Glutamatergic neuron (in vitro differentiated cells): ENCODE measurements at places on chromosomes 3 and 15. TPM values are rescaled to one million over a fixed set of nuclear protein-coding genes. Genes with fewer than 3 reads are reported as not detected.

GRCh38 chr15:98647026-98647773 lies 1.1 kb upstream of the IGF1R start:
- DNase-seq, result peak; percentile 85

Gene CILP
- 0.12 TPM for total RNA-seq

GRCh38 chr3:134790065-134790464 lies 5.0 kb upstream of the EPHB1 start:
- DNase-seq, result no peak

- no peak for DNase-seq
Measured at GRCh38 chr15:51781506-51781905, 30.1 kb downstream of the TMOD2 start.

- no peak for DNase-seq
Measured at GRCh38 chr3:197376020-197376419, 77.6 kb upstream of the DLG1 start.

- no peak for DNase-seq
Measured at GRCh38 chr3:168548719-168549118, 453.0 kb upstream of the GOLIM4 start.

Gene SEMA5B
- total RNA-seq, result 61.1 TPM

GRCh38 chr15:60022379-60022741 lies 18.2 kb downstream of the FOXB1 start:
- DNase-seq, result no peak

Gene IL5RA
- not detected for total RNA-seq

Gene CCK
- not detected for total RNA-seq

DNA sequence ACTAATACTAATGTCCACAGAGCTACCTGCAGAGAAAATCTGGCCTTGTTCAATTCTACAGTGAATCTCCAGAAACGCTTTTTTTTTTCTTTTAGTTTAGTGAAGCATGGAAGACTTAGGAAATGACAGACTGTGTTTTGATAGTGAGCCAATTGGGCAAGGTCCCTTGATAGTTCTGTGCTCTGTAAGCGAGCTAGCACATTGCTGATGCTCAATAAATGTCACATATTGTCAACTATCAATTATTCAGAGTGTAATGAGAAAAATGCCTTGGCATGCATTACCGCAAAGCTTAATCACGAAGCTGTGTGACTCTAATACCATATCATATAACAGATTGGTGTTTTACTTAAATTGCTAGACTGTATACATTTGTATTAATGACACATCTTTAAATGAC lies 5.2 kb upstream of the C3orf85 start:
- no peak for DNase-seq

DNA sequence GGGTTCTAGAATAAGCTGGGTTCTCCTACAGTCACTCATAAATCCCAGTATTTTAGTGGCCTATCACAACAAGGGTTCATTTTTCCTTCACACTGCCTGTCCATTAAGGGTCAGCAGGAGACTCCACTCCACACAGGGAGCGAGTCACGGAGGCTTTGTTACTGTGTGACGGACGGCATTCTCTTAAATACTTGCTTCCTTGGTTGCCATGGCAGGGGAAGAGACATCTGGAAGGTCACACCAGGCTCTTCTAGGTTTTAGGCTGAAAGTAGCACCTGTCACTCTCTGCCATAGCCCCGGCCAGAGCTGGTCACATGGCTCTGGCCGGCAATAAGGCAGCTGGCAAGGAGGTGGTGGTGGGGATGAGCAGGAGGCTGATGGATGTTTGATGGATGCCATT lies 89.4 kb upstream of the ANKRD34C start:
- DNase-seq, result no peak

DNA sequence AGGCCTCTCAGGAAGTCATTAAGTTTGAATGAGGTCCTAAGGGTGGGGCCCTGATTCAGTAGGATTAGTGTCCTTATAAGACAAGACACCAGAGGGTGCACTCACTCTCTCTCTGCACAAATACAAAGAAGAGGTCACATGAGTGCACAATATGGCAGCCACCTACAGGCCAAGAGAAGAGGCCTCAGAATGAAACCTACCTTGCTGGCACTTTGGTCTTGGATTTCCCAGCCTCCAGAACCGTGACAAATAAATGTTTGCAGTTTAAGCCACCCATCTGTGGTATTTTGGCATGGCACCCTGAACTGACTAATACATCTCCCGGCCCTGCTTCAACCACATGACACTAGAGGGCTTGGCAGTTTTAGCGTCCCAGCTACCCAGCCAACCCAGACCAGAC lies 73.9 kb upstream of the CHRNB4 start:
- no peak for DNase-seq

Gene OR5K2
- total RNA-seq, result not detected

DNA sequence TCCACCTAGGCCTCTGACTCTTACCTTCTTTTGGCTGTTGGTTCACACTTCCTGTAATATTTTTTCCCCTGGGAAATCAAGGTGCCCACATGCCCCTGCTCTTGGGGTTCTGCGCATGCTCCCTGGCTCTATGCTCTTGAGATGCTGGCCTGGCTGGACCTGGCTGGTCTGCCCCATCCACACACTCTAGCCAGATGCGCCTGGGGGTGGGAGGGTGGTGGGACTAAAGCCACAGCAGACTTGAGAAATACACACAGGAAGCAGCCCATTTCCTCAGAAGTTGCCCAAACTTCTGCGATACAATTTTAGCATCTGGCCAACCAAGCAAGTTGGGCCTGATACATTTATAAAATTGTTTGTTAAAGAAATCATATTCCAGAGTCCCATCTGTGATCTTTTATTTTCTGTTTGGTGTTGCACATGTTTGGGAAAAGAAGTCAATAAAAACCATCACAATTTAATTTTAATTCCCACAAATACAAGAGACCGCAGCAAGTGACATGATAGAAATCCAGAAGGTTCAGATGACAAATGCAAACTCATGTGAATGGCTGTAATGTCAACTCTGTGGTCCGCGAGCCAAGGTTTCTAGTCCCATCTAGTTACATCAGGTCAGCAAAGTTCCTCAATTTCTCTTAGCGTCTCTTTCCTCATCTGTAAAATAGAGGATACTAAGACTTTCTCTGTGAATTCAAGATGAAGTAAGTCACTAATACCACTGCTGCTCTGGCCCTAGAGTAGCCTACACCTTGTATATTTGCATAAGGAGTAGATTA lies 55.9 kb upstream of the MEF2A start:
- DNase-seq, result no peak

- DNase-seq, result no peak
Measured at GRCh38 chr3:55661141-55661540, 174.0 kb upstream of the WNT5A start.

Gene SERINC4
- total RNA-seq, result not detected

DNA sequence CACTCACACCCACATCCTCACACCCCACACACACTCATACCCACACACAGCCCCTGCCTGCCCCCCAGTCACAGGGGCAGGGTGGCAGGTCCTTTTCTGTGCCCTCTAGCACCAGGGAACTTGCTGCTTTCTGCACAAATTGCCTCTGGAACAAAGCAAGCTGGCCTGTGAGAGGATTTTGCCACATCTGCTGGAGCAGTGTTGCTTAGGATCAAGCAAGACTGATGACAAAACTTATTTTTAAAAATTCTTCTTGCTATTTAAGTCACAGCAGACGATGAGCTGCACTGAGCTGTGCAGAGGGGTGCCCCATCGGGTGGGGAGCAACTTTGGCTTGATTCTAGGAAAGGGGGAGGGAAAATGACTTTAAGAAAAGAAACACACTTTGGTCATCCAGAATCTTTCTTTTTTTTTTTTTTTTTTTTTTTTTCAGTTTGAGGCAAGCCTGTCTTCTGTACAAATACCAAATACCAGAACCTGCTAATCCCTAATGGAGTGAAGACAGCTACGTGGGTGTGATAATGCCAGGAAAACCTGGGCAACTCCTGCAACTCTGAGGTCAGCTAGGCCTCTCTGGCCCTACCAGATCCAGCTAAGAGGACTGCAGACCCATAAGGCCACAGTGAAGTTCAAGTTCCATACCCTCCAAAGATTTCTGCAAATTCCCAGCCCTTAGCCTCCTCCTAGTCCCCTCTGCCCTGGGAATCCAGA lies 195.3 kb downstream of the ABHD5 start:
- no peak for DNase-seq

- no peak for DNase-seq
Measured at GRCh38 chr3:156691920-156692319, 17.5 kb downstream of the TIPARP start.

Gene CKMT1B
- 18.8 TPM for total RNA-seq

DNA sequence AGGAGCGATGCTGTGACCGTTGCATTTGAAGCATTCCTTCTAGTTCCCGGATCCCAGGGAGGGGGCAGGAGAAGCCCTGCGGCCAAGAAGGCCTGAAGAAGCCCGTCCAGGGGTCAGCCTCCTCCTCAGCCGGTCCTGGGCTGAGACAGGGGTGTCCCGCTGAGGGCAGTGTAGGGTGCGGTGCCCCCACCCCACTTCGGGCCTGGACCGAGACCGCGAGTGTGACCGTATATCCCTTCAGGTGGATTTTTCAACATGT lies 2.8 kb downstream of the OCA2 start:
- DNase-seq, result no peak

DNA sequence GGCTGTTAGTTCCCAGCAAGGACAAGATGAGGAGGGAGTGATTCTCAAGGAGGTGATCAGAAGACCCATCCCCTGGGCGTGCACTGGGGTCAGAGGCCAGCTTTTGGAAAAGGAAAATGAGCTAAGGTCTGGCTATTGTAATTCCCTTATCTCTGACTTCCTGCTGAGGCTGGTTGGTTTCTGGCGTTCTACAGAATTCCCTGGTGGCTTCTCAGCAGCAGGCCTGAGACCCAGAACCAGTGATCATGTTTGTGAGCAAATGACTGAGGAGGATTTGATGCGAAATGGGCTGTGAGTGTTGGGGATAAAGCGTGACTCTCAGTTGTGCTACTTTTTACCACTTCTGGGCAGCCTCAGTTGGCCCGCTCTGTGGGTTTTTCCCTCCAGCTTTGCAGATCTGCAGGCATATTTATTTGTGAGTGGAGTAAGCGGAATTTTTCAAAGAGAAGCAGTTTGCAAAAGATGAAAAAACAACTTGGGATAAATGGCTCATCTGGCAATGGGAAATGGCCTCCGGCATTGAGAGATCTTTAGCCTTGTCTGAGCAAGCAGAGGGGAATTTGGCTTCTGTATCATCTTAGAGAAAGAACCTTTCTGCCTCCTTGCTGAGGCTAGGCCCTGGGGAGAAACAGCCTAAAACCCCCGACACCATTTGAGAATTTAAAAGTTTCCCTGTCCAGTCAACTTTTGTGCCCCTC lies 102.7 kb downstream of the SLCO3A1 start:
- DNase-seq, result peak; percentile 32

Gene RAD51
- total RNA-seq, result 5.0 TPM
